ENCODE measurements at places on chromosomes 6 and 20.
A peak's percentile ranks its signal among the peaks of the same experiment; 100 is the strongest.

- no peak for DNase-seq
These were observed at the start of gene WFDC2 for GRCh38 chr20:45469336-45470261. Gene WFDC2 (plus strand): TSS chr20:45469753. CDS start chr20:45469782, 29 bp downstream.

GRCh38 chr20:48193627-48194425, 408.5 kb upstream of the SULF2 start:
- DNase-seq, result no peak

DNA sequence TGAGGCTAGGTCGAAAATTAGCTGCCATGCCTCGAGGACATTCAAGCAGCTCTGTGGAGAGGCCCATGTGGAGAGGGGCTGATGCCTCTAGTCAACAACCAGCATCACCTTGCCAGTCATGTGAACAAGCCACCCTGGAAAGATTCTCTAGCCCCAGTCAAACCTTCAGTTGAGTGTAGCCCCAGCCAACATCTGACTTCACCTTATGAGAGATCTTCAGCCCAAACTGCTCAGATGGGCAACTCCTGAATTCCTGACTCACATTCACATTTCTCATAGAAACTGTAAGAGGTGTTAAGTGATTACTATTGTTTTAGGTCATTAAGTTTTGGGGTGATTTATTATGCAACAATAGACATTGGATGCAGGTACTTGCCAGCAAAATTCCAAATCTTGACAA, 44.9 kb downstream of the GJA10 start:
- no peak for DNase-seq

DNA sequence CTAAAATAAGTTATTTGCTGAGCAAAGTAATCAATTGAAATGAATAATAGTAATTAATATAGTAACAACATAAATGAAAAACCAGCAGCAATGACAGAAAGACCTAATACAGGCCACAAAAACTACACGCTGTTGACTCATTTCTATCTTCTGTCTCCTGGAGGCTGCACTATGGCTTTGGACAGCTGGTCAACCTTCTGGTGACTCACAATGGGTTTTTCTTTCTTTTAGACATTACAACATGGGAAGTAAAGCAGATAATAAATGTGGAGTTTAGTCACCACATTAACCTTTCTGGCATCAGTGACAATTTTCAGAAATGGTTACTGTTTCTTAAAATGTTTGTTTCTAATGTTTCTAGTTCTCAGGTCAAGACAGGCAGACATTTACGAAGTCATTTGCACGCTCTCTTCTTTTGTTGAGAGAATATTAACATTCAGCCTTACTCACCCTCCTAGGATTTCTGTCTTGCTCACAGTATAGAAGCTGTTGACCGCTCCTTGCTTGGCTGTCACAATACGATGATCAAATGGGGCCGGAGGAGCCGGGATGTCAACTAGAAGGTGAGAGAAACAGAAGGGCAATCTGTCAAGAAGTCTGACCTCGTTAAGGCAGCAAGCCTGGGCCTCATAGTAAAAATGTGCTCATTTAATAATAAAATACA, 62.2 kb downstream of the MYLK4 start:
- peak; percentile 91 for DNase-seq

GRCh38 chr6:40183902-40184301, 249.6 kb upstream of the MOCS1 start:
- no peak for DNase-seq

DNA sequence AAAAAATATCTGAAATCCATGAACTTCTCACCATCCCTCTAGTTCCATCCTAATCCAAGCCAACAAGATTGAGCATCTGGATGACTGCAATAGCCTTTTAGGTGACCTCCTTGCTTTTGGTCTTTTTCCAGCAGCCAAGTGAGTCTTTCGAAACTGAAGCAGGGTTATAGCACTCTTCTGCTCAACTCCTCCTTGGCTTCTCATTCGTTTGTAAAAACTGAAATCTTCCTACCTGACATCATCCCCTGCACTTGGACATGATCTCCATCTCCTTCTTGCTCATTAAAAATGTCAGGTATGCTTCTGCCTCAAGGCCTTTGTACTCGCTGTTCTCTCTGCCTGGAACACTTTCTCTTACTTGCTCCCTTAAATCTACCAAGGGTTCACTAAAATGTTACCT, 46.0 kb downstream of the STX7 start:
- peak; percentile 64 for DNase-seq

GRCh38 chr6:4401408-4402368, 266.3 kb upstream of the ECI2 start:
- DNase-seq, result no peak

- DNase-seq, result peak; percentile 49
These were observed 8.7 kb downstream of the RNF24 start for GRCh38 chr20:4006640-4007039.

DNA sequence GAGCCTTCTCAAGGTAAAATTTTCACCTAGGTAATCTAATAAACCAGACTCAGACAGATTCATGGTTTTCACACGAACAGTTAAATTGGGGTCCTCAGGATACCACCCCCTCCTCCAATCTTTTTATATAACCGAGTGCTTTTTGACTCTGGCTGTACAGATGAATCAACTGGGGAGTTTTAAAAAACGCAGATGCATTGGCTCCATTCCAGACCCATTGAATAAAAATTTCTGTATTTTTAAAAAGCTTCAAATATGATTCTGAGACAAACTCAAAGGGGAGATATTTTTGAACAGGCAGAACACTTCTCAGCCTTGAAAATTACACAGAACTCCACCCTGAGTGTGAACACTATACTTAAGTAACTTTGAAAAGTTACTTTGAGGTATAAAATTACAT, 7.2 kb downstream of the UTRN start:
- DNase-seq, result no peak

DNA sequence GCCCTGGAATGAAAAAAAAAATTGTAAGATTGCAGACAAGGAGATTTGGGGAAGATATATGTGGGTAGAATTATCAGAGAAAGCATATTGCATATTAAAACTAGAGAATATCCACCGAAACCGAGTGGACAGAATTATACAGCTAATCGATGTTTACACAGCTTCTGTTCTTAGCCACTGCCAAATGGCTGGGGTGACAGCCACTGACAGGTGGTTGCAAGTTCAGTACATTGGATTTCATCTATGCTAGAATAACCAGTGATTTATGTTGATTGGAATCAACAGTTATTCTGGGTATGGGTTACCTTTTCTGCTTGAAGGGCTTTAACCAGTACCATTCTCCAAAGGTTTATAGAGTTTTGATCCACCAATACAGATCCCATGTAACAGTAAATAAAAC, 48.4 kb upstream of the THEMIS start:
- no peak for DNase-seq

Data from astrocyte (in vitro differentiated cells and primary cell).